Activated T-cell treated with anti-CD3 and anti-CD28 coated beads, Interleukin-2, amount 50 U/mL, for 1 hour (primary cell): ENCODE measurements at places on chromosomes 16 and 17.

GRCh38 chr17:78346605-78347250 lies 13.1 kb downstream of the SOCS3 start:
- DNase-seq = no peak

DNA sequence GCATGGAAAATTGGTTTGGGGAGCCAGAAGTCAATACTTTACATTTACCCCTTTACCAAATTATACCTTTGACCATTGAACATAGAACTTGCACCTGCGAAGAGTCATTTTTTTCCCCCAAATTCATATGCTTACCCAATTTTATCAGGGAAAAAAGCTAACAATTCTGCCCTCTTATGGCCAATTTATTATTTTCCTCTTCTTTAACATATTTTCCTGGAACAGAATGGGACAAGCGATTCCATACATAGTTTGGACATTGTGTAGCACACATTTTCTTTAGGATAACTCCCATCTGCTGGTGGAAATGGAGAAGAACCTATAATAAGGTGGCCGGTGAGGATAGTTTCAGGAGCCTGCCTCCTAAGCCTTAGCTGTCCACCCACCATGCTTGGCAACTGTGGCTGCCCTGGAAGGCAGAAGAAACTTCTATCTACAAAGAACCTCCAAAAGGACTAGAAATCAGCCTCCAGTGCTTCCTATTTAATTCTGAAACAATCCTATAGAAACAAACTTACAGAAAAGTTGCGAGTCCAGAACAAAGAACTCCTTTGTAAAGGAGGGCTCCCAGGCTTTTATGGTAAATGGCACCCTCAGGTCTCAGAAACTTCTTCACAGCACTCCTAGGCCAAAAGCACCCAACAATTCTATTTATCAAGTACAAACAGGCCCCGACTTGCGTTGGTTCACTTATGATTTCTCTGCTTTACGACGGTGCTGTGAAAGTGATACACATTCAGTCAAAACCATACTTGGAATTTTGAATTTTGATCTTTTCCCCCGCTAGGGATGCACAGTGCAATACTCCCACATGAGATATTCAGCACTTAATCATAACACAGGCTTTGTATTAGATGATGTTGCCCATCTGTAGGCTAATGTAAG lies 64.1 kb upstream of the CACNG4 start:
- no peak for DNase-seq

GRCh38 chr17:10042589-10043244 lies 137.6 kb upstream of the RCVRN start:
- no peak for DNase-seq

GRCh38 chr17:11331547-11332513 lies 90.8 kb downstream of the SHISA6 start:
- DNase-seq = no peak

GRCh38 chr17:36001862-36002603 lies 680 bp upstream of the CCL15 start:
- DNase-seq = no peak

DNA sequence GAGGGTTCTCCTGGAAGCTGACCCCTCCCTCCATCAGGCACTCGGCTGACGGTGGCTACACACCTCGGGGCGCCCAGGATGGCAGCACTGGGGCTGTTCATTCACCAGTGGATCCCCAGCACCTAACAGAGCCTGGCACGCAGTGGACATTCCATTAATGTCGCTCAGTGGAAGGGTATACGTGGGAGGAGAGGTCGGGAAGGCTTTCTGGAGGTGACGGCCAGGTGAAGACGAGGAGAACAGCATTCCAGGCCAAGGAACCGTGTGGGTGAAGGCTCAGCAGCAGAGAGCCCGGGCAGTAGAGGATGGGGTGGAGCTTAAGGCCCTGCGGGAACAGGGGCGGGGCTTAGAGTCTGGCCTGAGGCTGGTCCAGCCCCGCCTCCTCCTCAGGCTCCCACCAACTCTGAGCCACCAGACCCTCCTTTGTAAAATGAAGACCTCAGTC lies 2.5 kb upstream of the HS3ST6 start:
- no peak for DNase-seq

- peak; percentile 87 for DNase-seq
Observed at GRCh38 chr17:29180034-29180787, at the start of gene MYO18A. Gene MYO18A (minus strand): TSS chr17:29180398. CDS start chr17:29166940, 13,458 bp downstream.

- no peak for DNase-seq
Observed at GRCh38 chr16:12257926-12258561, 281.5 kb downstream of the SNX29 start.

DNA sequence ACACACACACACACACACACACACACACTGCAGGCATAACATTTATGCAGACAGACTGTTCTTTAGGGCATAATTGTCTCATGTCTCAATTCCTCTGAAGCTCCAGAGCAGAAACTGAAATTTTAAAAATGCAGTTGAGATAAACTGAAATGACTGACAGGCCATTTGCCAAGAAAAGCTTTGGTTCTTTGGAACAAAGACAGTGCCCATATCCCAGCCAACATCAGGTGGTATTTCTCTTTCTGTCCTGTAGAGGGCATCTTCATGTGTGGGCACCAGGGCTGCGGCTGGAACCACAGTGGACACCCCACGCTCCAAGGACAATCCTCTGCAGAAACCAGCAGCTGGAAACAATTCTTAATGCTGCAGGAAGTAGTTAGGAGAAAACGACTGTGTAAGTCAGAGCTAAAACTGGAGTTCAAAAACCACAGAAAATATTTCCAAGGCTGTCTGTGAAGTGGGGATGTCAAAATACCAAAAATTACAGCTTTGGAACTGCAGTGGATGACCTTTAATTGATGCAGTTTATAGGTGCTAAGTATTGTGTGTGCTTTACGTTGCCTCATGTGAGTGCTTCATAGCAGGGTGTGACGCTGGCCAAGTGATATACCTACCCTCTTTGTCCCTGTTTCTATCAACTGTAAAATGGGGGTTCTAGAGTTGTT lies 10.6 kb upstream of the MEFV start:
- DNase-seq = no peak

GRCh38 chr16:69613378-69614154 lies 47.8 kb downstream of the NFAT5 start:
- no peak for DNase-seq

GRCh38 chr17:46873941-46874645 lies 22.7 kb downstream of the WNT9B start:
- DNase-seq = no peak

GRCh38 chr16:12763517-12763916 lies 40.2 kb downstream of the CPPED1 start:
- DNase-seq = no peak

- no peak for DNase-seq
Observed at GRCh38 chr16:67257486-67258160, 8.8 kb downstream of the SLC9A5 start.

GRCh38 chr17:35373534-35373983 lies at the start of gene SLFN11:
Gene SLFN11 (minus strand): TSS chr17:35373621. CDS start chr17:35363807, 9,814 bp downstream.
- peak; percentile 82 for DNase-seq

DNA sequence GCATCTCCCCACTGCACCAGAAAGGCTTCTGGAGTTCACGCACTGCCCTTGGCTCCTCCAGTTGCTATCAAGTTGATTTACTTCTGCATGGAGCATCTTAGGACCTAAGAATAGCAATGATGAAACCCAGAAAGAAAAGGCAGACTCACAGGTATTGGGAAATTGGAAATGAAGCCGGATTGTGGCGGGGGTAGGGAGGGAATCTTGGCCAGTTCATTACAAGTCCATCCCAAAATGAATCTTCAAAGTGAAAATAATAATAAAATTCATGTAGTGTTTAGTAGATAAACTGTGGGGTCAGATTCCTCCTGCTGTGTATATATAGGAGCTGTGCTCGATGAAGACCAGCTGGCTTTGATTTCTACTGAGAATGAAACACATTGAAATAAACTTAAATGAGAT lies 33.7 kb downstream of the TEKT3 start:
- DNase-seq = no peak

GRCh38 chr16:83952940-83953795 lies at the start of gene OSGIN1:
Gene OSGIN1 (plus strand): TSS chr16:83953240. CDS start chr16:83957672, 4,432 bp downstream.
- DNase-seq = peak; percentile 35

DNA sequence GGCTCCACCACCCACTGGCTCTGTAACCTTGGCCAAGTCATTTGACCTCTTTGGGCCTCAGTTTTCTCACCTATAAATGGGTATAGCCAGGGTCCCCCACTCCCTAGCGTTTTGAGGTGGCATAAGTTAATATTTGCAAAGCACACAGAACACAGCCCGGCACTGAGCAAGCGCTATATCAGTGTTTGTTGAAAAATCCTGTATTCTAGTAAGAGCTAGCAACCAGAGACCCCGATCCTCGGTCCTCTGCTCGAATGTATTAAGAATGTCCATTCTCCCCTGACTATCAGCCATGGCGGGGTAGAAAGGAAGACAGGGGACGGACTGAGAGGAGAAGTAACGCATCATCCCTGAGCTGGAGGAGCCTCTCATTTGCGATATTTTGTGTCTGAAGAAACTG lies 131.2 kb downstream of the IRF8 start:
- no peak for DNase-seq

GRCh38 chr17:17176341-17176740 lies 29.8 kb downstream of the PLD6 start:
- DNase-seq = no peak

GRCh38 chr16:71426880-71427615 lies 14.8 kb downstream of the TLE7 start:
- DNase-seq = no peak

- no peak for DNase-seq
Observed at GRCh38 chr17:49946964-49947584, 21.9 kb upstream of the DLX4 start.

DNA sequence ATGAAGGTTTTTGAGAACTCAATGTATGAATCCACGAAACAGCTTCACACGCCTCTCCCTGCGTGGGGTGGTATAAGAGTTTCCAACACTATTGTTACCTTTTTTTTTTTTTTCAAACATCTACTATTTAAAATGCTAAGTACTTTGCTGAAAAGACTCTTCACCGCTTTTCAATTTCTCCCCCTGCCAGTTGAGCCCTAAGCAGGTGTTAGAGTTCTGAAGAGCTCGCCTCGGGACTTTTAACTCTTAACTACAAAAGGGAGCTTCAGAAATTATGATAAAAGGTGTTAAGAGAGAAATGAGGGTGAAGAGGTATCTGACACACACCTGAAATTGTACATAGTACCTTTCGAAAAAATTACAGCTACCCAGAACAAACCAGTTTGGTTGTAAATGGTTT lies 20.9 kb upstream of the PSMD7 start:
- no peak for DNase-seq

DNA sequence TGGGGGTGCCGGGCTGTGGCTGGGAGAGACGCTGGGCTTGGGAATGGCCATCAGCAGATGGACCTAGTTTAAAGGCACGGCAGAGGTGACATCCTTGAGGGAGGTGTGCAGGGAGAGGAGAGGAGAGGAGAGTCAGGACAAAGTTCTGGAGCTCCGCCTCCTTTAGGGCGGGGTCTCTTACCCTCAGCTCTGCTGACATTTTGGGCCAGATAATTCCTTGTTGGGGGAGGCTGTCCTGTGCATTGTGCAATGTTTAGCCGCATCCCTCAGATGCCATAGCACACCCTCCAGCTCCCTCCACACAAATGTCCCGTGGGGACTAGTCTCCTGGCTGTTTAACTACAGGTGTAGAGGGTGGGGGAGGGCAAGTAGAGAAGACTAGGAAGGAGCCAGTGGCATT lies 48.3 kb downstream of the ARHGAP23 start:
- DNase-seq = no peak

- no peak for DNase-seq
Observed at GRCh38 chr17:76546556-76547182, 6.8 kb downstream of the PRCD start.

DNA sequence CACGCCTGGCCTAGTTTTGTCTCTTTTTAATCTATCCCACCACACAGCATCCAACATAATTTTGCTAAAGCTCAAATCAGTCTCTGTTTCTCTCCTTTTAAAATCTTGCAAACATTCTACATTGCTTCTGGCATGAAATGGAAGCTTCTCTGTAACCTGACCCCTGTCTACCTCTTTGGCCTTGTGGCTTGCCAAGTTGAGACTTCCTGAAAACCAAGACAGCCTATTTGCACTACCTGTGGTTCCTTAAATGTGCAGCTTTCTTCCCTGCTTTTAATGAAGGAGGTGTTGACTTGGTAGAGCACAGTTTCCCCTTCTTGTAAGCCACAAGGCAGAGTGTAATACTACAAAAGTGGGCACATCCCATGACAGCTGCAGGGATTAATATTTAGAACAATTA lies 6.0 kb upstream of the CCL3 start:
- no peak for DNase-seq

DNA sequence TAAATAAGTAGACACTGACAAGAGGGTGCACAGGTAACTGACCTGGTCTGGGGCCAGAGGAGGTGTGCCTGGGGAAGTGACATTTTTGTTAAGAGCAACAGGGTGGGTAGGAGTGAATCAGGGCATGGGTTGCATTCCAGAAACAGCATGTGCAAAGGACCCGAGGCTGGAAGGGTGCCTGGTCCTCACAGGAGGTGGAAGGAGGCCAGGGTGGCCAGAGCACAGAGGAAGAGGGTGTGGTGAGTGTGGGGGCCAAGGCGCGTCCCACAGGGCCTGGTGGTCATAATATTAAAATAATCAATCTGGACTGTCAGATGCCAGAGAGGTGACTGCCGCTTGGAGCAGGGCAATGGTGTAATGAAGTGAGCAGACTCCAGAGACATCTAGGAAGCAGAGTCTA lies 14.3 kb downstream of the ARHGAP23 start:
- no peak for DNase-seq

DNA sequence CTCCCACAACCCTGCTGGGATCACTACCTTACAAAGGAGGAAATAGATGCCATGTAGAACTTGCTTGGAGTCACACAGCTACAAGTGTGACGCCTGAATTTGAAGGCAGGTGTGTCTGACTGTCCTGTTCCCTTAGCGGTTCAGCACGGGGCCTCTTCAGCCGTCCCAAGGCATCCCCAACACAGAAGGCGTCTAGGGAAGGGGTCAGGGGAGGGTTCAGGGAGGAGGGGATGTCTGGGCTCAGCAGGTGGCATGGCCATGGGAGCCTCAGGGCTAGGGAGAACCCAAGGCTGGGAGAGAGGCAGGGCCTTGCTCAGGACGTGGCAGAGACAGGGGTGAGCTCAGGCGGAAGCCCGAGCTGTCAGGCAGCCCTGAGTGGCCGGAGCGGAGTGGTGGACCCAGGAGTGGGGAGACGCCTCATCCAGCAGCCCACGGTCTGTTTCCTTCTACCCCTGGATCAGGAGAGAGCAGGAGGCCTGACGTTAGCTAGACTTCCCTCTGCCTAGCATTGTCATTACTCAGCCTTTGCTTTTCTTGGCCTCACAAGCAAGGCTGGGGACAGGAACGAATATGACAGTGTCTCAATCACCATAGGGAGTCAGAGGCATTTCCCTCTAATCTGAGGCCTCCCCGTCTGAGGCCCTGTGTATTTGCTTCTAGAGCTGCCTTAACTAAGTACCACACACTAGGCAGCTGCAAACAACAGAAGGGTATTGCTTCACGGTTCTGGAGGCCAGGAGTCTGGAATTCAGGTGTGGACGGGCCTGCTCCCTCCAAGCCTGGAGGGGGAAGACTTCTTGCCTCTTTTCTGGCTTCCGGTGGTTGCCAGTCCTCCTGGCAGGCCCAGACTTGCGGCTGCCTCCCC lies 31.3 kb upstream of the ANKRD40CL start:
- no peak for DNase-seq

- DNase-seq = no peak
Observed at GRCh38 chr16:88487920-88488851, 35.1 kb downstream of the ZFPM1 start.
